ENCODE measurements at places on chromosomes 4 and X. TPM values are rescaled to one million over a fixed set of nuclear protein-coding genes. Genes with fewer than 3 reads are reported as not detected.

DNA sequence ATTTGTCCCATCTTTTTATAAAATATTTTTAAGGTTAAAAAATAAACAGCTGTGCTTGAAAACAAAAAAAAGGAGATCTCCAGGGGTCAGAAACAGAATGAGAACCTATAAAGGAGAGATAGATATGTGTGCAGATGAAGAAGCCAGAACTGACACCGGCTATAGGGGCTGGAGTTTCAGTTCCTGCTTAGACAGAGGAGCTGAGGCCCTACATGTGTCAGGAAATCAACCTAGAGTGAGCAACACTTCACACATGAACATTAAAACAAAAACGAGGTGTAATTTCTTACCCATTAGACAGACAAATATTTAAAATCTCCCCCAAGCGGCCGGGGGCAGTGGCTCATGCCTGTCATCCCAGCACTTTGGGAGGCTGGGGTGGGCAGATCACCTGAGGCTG lies 17.8 kb upstream of the HUWE1 start:
- no peak for DNase-seq

DNA sequence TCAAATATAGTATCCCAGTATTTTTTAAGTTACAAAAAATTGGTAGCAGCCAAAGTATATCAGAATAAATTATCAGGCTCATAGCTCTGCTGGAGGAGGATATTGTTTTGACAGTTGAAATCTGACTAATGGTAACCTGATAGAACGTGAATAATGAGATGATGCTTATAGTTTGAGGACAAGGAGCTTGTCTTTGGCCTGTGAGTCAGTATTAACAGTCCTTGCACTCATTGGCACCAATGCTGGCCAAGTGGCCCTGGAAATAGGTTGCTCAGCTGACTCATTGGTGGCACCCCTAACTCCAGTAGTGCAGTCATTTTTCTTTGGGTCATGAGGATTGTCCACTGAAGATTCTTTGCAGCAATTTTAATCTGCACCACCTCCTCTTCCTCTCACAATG lies 203.3 kb upstream of the JADE1 start:
- DNase-seq = peak; percentile 24

DNA sequence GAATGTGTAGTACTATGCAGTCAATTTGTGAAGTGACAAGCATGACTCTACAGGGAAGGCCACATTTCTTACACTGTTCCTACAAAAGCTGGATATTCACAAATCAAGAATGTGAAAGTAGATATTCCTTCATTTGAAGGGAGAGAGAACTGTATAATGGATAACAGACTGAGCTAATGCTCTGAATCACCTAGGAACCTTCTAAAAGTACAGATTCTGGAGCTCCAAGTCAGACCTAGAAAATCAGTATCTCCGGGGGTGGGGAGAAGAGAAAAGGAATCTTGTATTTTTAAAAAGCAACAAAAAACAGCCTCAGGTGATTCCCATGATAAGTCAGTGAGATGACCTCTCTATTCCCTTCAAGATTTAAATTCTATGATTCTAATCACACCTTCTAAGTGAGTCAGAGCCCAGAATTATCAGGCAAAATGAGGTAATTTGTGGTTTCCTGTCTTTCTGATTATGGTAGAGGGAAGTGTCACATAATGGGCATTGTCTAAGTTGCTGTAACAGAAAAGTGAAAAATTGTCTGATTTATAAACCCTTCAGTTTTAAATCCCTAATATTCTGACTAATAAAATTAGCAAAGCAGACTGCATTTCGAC lies 80.9 kb downstream of the IL21 start:
- DNase-seq = no peak

DNA sequence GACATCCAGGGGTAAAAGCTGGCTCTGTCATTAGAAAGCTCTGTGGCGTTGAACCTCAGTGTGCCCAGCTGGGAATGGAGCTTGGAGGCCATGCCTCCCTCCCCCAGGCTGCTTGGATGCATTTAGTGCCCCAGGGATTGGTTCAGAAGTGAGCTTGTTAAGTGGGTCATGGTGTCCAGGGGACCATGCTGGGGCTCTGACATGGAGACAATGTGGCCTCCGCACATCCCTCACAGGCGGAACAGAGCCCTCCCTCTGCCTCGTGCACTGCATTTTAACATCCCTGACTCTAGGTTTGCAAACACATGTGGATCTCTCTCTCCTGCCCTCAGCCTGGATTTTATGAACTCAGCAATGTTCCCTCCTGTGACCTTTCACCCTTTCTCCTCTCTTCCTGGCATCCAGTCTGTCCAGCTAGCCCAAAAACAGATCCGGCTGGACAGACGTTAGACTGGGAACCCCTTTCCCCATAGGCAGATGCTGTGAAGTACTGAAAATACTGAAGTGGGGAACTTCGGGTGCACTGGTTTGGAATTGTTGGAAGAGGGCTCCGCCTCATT lies 81.5 kb downstream of the SORCS2 start:
- DNase-seq = no peak

DNA sequence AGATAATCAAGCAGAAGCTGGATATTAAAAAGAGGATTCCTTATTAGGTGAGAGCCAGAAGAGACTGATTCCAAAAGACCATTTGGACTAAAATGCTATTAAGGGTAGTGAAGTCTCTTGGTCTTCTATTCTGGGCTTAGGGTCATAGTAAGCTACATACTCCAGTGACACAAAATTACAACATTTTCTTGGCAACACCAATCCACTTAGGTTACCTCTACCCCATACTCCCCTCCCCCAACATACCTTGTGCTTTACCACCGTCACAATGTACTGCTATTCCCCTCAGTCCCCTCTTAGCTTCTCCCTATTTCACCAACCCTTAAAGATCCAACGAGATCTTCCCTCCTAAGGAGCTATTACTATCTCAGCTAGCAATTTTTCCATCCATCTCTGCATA lies 11.4 kb downstream of the RLIM start:
- DNase-seq = no peak

- no peak for DNase-seq
These were observed 141.6 kb downstream of the KCNIP4 start for GRCh38 chr4:21806991-21807390.

DNA sequence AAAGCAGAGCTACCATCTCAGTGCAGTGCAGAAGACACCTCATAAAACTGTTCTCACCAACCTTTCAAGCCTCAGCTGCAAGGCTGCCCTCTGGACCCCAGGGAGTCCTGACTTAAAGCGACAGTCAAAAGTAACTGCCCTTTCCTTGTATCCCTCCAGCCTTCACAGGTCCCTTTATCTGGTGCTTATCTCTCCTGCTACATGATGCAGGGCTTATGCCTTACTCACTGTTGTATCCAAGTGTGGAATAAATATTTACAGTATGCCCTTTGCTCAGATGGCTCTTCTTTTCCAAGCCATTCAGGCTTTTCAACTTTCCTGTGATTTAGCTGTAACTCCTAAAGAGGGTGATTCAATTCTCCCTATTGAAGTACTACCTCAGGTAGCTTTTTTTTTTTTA lies 92.6 kb downstream of the KDR start:
- DNase-seq = no peak

The TSPYL2 gene
- 13.4 TPM for polyA plus RNA-seq

- DNase-seq = peak; percentile 21
These were observed 234.3 kb downstream of the LAS1L start for GRCh38 chrX:65300104-65300809.

DNA sequence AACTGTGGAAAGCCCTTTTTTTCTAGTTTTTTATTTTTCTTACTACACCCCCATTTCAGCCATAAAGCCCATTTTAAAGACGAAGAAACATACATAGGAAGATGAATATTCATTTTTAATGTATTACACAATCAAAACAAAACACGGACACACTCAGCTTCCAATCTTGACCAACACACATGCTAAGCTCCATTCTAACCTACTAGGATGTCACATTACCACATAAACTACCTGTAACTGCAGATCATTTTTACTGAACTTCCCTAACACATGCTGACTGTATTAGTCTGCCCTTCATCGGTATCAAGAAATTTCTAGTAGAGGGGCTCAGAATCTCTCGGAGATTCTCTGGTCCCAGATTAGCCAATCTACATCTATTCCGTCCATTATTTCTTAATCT lies 1.8 kb downstream of the CCNI start:
- no peak for DNase-seq

DNA sequence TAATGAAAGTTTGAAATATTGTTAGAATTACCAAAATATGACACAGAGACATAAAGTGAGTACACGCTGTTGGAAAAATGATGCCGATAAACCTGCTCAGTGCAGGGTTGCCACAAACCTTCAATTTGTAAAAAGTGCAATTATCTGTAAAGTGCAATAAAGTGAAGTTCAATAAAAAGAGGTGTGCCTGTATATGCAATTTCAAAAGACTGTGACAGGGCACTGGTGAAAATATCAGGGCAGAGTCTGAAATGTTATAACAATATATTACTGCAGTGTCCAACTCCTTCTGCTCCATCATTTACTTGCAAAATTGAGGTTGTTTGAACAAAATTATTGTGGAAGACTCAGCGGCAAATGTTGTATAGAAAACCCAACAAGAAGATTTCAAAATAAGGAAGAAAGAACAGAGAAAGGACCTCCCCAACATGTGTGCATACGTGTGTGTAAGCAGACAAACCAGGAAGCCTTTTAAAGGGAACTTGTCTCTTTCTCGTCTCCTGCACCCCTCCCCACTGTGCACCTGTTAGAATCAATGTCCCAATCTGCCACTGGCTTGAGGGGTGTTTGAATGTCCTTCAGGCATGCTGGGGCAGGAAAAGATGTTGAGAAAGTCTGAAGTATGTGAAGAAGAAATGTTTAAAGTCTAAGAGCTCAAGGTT lies 96.2 kb downstream of the MAOB start:
- DNase-seq = no peak

The TASL gene
- not detected for polyA plus RNA-seq

DNA sequence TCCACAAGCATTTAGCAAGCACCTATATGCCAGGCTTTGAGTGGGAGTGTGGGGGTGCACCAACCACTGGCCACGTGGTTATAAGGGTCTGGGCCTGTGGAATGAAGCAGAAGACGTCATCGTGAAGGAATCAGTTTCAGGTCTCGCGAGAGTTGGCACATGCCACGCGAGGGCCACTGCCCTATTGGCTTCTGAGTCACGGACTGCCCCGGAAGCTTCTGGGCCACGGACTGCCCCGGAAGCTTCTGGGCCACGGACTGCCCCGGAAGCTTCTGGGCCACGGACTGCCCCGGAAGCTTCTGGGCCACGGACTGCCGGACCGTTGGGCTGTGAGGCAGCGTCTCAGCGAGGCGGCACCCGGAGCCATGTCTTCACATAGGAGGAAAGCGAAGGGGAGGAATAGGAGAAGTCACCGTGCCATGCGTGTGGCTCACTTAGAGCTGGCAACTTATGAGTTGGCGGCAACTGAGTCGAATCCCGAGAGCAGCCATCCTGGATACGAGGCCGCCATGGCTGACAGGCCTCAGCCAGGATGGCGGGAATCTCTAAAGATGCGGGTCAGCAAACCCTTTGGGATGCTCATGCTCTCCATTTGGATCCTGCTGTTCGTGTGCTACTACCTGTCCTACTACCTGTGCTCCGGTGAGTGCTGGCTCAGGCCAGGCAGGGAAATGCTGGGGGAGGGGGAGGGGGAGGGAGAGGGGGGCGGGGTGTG lies at the start of gene FMR1NB:
Gene FMR1NB, plus strand, starts transcription at position 300 of the 715 bp plus-strand sequence. Its CDS starts 66 bp downstream, at position 366.
- DNase-seq = no peak

The GRID2 gene
- 25.5 TPM for polyA plus RNA-seq

DNA sequence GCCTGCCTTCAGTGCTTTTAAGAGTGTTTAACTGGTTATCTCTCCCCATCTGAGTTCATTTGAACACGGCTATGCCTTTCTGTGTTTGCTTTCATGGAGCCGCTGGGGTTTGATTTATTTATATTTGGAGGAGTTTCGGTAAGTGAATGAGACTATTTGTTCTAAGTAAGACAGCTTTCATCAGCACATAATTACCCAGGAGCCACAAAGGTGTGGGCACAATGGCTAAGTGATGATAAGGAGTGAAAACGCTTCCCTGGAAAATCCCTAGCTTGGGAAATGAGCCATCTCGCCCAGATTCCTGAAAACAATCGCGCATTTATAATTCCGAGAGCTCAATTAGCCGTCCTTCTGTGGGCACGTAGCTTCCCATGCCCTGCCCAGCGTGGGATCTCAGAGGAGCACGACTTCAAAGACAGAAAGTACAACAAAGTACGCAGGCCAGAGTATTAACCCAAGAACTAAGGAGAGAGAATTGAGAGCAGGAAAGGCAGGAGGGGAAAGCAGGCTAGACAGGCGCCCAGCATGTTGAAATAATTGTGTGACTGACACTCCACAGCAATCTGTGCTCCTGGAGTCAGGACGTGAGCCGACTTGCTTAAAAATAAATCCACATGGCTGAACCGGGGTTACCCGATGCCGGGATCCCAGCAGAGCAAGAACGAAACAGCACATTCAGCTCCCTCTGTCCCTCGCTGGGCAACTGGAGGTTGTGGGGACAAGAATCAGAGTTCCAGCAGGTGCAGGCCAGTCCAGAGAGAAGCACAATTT lies 99.0 kb downstream of the DHRSX start:
- no peak for DNase-seq

- no peak for DNase-seq
These were observed 40.7 kb downstream of the TEC start for GRCh38 chr4:48228949-48229348.

DNA sequence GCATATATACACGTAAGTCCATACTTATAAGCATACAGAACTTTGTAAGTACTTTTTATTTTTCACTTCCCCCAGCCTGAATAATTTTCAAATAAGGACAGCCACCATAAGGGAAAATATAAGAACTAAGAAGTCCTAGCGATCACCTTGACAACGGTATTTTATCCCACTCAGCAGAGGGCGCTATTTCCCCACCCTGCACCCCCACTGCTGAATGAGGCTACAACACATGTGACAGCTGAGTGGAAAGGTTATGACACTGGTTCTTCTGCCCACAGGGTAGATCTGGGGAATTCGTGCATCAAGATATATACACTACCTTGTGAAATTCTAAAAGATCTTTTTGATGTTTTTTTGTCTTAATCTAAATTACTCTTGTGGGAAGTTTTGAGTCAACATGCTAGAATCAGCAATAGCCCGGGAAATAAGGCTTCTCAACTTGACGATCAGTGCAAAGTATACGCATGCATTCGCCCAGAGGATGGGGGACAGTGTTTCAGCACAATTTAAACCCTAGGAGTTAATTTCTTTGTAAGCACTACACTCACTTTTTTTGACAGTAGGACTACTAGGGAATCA lies 151.5 kb downstream of the CORIN start:
- peak; percentile 82 for DNase-seq

The SMIM10 gene
- 4.6 TPM for polyA plus RNA-seq

The MGAT4D gene
- not detected for polyA plus RNA-seq

- no peak for DNase-seq
These were observed 14.9 kb downstream of the CCSER1 start for GRCh38 chr4:90142081-90142480.

The DCAF16 gene
- 26.5 TPM for polyA plus RNA-seq

The HS3ST1 gene
- polyA plus RNA-seq = 0.50 TPM
